Activated CD4-positive, alpha-beta memory T cell treated with anti-CD3 and anti-CD28 coated beads for 36 hours (primary cell): ENCODE measurements at places on chromosomes 7 and 10. TPM values are rescaled to one million over a fixed set of nuclear protein-coding genes. Genes with fewer than 3 reads are reported as not detected.

The CDNF gene
- 1.8 TPM for total RNA-seq

The TMEM254 gene
- total RNA-seq, result 12.3 TPM

The LBX1 gene
- not detected for total RNA-seq

DNA sequence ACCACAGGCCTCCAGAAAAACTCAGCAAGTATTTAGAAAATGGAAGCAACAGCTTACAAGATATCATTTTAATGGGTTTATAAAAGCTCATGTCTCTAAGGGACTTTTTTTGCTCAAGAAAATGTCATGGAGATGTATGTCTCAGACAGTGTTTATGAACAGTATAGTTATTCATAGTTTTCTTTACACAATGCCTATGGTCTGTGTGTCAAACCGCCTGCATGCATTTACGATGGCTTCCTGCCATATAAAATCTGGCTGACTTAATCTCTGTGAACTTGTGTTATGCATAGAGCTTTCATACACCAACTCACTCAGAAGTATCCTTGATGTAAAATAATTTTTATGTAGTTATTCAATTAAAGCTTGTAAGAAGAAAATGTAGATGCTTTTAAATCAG, 1314.2 kb upstream of the LRRTM3 start:
- H3K36me3 ChIP-seq, result no peaks in the 10 kb centered on the region
- H3K27ac ChIP-seq, result no peak overlapping the region
- H3K4me1 ChIP-seq, result no peaks in the 10 kb centered on the region
- no peak overlapping the region for H3K4me3 ChIP-seq
- H3K27me3 ChIP-seq, result no peaks in the 10 kb centered on the region

GRCh38 chr10:27622596-27622995, 118.5 kb downstream of the RAB18 start:
- no peaks in the 10 kb centered on the region for H3K36me3 ChIP-seq
- DNase-seq, result no peak
- H3K27ac ChIP-seq, result no peak overlapping the region
- H3K27me3 ChIP-seq, result peaks cover 4% of the 10 kb centered on the region
- no peak overlapping the region for H3K4me3 ChIP-seq
